Activated CD8-positive, alpha-beta memory T cell treated with anti-CD3 and anti-CD28 coated beads for 48 hours (primary cell): ENCODE measurements at places on chromosomes 2 and 18.

DNA sequence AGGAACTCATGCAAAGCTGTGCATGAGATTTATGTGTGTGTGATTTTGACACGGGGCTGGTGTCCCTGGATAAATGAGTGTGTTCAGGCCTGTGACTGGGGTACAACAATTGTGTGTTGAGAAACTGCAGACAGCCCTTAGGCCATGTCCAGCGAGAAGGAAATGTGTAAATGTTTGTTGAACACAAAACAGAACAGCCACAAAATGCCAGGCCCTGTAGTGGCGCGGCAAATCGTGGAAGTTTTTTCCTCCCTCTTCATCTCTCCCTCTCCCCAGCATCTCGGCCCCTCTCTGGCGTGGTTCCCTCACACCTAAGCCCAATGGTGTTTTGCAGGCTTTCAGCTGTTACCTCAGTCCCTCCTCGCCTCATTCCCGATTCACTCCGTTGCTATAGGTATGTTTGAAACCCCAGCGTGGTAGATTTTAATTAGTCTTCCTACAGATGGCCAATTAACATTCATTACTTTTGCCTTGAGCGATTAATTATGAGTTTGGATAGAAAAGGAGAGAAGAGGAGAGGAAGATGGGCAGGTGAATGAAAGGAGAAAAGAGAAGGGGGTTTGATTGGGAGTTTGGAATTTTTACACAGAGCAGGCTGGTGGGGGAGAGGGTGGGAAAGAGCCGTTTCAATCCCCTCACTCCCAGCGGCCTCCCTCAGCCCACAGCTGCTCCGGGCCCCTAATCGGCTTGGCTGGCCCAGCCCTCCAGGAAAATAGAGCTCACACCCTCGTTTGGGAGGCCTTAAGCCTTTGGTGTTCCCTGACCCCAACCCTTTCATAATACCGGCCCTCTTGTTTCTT is 10.8 kb downstream of the SPR start:
- no peak for DNase-seq

DNA sequence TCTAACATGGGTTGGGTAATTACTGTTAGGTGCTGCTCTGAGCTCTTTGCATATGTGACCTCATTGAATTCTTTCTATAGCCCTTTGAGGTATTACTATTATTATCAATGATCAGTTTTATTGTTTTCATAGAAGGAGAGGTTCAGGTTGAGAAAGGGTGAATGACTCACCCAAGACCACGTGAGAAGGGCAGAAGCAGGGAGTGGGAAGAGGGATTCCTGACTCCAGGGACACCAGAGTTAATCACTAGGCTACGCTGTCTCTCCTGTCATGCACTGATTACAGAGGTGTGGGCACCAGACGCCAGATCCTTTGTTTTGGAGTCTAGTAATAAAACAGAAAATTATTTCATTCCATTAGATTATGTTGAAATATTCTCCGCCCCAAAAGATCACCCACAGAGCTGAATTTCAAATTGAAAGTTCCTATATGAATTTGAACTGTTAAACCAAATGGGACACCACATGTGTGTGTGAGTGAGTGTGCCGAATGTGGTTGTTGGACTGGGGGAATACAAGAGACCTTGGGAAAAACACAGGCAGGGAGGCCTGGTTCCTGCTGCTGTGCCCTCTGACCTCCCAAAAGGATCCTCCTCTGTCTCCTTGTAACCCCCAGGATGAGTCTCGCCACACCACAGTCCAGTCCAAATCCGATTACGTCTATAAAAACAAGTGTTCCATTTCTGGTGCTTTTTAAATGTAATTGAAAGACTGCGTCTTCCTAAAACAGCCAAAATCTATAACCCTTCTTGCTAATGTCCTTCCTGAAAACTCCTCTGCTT is 215.4 kb downstream of the ZNF521 start:
- no peak for DNase-seq

DNA sequence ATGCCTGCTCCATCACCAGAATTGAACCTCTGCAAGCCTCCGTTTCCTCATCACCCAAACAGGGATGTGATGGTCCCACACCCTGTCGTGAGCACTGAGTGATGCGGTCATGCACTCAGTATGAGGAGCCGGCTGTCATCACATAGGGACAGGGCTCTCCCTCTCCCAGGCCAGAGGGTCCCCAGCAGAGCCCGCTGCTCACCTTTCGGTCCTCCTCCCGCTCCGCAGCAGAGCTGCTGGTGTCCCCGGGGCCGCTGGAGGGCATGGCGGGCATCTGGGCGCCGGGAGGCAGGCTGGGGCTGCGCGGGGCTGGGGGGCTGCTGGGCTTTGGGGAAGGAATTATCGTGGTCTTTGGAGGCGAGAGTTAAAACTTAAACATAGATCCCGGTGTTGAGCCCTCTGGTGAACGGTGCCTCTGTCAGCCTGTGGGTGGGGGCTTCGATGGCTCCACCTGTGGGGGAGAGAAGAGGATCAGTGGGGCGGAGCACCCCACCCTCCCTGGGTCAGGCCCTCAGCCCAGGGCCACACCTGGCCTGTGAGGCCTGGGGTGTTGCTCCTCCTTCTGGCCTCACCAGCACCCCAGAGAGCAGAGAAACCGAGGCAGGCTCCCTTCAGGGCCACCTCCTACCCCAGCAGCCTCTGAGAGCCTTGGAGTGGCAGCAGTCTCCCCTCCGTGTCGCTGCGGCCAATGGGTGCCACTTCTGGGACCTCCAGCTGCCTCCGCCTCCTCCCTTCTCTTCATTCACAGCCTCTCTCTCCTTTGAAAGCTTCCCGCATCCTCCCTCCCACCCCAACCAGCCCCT is 27.8 kb downstream of the DNMT3A start:
- peak; percentile 79 for DNase-seq

- DNase-seq, result no peak
Measured at GRCh38 chr18:36649205-36649604, 179.6 kb downstream of the TPGS2 start.

- DNase-seq, result no peak
Measured at GRCh38 chr2:120768112-120769048, 32.7 kb downstream of the GLI2 start.
